Neural crest cell (in vitro differentiated cells): ENCODE measurements at places on chromosomes 11 and 22. TPM values are rescaled to one million over a fixed set of nuclear protein-coding genes. Genes with fewer than 3 reads are reported as not detected.

ISX gene
- total RNA-seq, result not detected in 2 replicates

DNA sequence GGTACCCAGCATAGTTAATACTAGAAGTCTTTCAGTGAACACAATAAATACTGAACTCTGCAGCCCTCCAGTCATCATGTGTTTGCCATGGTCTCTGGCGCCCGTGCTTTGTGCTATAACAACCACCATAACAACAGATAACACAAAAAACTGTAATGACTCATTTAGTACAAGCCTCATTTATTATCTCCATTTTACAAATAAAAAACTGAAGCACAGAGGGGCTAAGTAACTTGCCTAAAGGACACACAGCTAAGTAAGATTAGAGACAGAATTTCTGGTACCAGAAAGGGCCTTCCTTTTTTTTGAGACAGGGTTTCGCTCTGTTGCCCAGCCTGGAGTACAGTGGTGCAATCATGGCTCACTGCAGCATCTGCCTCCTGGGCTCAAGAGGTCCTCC lies 19.5 kb downstream of the RBFOX2 start:
- no peak for DNase-seq
- peaks cover 45% of the 10 kb centered on the region for H3K4me1 ChIP-seq
- H3K27ac ChIP-seq, result no peak overlapping the region

MTMR2 gene
- 49.9 and 50.0 TPM in 2 replicates for total RNA-seq

OR6A2 gene
- 0.20 and 0.21 TPM in 2 replicates for total RNA-seq

MOV10L1 gene
- not detected in 2 replicates for total RNA-seq

DNA sequence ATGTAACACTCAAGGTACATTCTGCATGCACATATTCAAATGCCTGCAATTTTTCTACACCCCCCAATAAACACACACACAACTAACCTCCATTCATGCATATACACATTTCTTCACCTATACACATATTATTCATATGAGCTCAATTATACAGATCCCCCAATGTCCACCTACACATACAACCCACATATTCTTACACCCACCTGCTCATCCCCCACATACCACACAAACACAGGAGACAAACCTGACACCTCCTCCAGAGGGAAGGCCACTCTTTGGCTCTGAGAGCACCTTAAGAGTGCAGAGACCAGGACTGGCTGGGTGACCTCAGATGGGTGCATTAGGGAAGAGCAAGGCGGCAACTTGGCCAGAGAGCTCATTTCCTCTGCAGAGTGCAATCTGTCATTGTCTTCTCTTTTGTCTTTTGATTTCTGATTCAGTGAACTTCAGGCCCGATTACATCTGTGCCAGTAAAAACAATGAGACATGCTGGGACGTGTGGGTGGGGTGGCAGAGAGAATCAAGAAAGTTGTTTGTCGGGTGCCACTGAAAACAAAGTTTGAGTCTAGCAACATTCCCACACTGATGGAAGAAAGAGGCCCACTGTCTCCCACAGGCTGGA lies 208.4 kb downstream of the NXPE2 start:
- H3K4me1 ChIP-seq, result peaks cover 10% of the 10 kb centered on the region
- H3K36me3 ChIP-seq, result no peaks in the 10 kb centered on the region
- H3K4me3 ChIP-seq, result no peak overlapping the region
- H3K27me3 ChIP-seq, result peaks cover 16% of the 10 kb centered on the region

DNA sequence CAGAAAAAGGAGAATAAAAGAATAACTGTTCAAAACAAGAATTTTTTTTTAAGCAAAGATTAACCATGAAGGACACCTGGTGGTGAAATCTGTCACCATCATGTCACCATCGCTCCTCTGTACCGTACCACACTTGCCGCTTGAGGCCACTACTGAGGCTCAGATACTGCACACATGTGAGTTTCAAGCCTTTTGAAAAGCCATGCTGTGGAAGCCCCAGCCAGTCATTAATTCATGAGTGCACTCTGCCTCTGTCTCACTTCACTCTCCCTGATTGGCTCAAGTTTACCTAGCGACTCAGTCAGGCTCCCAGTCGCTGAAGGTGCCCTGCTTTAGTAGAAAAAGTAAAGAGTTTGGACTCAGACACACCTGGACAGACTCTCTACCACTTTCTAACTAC lies 6.6 kb upstream of the MS4A12 start:
- H3K4me3 ChIP-seq, result no peak overlapping the region
- no peaks in the 10 kb centered on the region for H3K4me1 ChIP-seq
- no peaks in the 10 kb centered on the region for H3K36me3 ChIP-seq

DNA sequence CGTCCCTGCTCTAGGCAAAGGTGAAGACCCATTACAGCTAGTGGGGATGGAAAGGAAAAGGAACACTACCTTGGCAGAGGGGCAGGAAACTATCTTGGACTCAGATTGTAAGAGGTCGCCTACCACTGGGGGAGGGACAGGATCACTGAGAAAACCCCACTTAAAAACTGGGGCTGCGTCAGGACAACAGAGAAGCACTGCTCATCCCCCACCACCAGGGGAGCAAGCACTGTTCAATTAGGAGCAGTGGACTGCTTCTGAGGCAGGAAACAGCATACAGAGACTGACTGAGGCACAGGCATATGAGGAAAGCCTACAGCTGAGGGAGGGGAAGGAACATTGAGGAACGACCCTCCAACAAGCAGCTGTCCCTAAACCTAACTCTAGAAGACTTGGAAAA lies 20.8 kb upstream of the DLAT start:
- no peaks in the 10 kb centered on the region for H3K4me1 ChIP-seq
- no peak for DNase-seq
- peaks cover 46% of the 10 kb centered on the region for H3K36me3 ChIP-seq
- peaks cover 2% of the 10 kb centered on the region for H3K27me3 ChIP-seq

- H3K36me3 ChIP-seq, result no peaks in the 10 kb centered on the region
- H3K27me3 ChIP-seq, result no peaks in the 10 kb centered on the region
- no peak overlapping the region for H3K4me3 ChIP-seq
- no peak for DNase-seq
Measured at GRCh38 chr11:46528445-46529094, 65.3 kb downstream of the AMBRA1 start.

- H3K4me3 ChIP-seq, result no peak overlapping the region
- H3K27me3 ChIP-seq, result no peaks in the 10 kb centered on the region
- H3K4me1 ChIP-seq, result no peaks in the 10 kb centered on the region
- H3K36me3 ChIP-seq, result peaks cover 3% of the 10 kb centered on the region
Measured at GRCh38 chr11:120425527-120425926, 86.0 kb upstream of the GRIK4 start.

APLNR gene
- 3.0 and 3.9 TPM in 2 replicates for total RNA-seq

VWCE gene
- 42.0 and 42.1 TPM in 2 replicates for total RNA-seq

- no peak overlapping the region for H3K4me3 ChIP-seq
- no peaks in the 10 kb centered on the region for H3K4me1 ChIP-seq
- no peak overlapping the region for H3K27ac ChIP-seq
- no peak for DNase-seq
- peaks cover 10% of the 10 kb centered on the region for H3K36me3 ChIP-seq
- no peaks in the 10 kb centered on the region for H3K27me3 ChIP-seq
Measured at GRCh38 chr11:78066471-78066870, 2.8 kb downstream of the THRSP start.

MS4A2 gene
- total RNA-seq, result not detected in 2 replicates

GRCh38 chr11:10797001-10797400 lies 11.7 kb downstream of the EIF4G2 start:
- H3K27me3 ChIP-seq, result peaks cover 4% of the 10 kb centered on the region
- H3K4me3 ChIP-seq, result no peak overlapping the region
- no peak for DNase-seq
- no peak overlapping the region for H3K27ac ChIP-seq
- H3K36me3 ChIP-seq, result peaks cover 32% of the 10 kb centered on the region

GRCh38 chr11:66694732-66695207 lies 17.1 kb upstream of the RBM4B start:
- peaks cover 8% of the 10 kb centered on the region for H3K4me1 ChIP-seq
- H3K4me3 ChIP-seq, result peak overlapping the region; percentile 28
- H3K36me3 ChIP-seq, result peaks cover 12% of the 10 kb centered on the region

DNA sequence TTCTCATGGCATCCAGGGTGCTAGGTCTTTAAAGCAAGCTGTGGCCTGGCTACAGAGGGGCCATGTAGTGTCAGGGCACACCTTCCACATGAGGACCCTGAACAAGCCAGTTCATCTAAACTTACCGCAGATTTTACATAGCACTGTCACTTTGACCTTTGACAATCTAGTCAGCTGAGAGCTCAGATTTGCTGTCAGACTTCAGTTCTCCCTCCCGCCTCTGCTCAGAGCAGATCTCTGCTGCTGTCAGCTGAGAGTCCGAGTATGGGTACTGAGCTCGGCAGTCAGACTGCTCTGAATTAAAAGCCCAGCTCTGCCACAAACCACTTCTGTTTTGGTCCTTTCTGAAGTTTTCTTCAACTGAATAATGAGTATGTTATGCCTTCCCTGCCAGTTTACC lies 507.1 kb downstream of the SOX6 start:
- H3K4me1 ChIP-seq, result peaks cover 54% of the 10 kb centered on the region
- no peak for DNase-seq
- no peak overlapping the region for H3K27ac ChIP-seq
- H3K36me3 ChIP-seq, result no peaks in the 10 kb centered on the region
- H3K27me3 ChIP-seq, result peaks cover 5% of the 10 kb centered on the region

OR2AG2 gene
- total RNA-seq, result 0.25 and 0.54 TPM in 2 replicates

DNA sequence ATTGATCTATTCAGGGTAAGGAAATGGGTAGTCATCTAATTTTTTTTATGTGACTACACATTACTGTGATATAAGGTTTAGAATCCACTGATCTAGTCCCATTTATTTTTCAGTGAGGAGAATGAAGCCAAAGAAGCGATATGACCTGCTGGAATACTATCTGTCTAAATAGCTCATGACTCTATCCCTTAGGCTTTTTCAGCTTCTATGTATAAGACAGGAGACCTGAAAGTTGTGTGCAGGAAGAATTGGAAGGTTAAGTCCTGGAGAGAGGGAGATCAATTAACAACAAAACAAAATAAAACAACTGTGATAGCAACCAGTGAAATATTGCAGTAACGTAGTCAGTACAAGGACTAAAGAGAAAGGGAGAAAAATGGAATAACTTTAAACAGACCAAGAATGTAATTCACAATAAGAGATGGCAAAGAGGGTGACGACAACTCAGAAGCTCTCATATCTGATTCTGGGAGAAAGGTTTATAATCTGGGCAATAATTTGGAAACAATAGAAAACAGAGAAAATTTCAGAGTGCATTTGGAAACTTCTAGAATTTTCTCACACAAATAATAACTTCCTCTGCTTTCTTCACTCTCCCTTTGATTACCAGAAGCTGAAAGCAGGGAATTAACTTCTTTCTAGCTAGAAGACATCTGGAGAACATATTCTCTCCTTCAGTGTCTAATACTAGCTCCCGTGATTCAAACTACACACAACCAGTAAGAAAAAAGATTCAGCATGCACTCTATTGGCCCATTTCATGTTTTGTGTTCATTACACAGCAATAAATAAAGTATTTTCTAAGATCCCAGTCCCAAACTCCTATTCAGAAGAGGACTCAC lies 19.2 kb upstream of the CASP12 start:
- no peak overlapping the region for H3K27ac ChIP-seq
- DNase-seq, result no peak
- no peaks in the 10 kb centered on the region for H3K36me3 ChIP-seq
- H3K27me3 ChIP-seq, result peaks cover 7% of the 10 kb centered on the region
- no peaks in the 10 kb centered on the region for H3K4me1 ChIP-seq

DNA sequence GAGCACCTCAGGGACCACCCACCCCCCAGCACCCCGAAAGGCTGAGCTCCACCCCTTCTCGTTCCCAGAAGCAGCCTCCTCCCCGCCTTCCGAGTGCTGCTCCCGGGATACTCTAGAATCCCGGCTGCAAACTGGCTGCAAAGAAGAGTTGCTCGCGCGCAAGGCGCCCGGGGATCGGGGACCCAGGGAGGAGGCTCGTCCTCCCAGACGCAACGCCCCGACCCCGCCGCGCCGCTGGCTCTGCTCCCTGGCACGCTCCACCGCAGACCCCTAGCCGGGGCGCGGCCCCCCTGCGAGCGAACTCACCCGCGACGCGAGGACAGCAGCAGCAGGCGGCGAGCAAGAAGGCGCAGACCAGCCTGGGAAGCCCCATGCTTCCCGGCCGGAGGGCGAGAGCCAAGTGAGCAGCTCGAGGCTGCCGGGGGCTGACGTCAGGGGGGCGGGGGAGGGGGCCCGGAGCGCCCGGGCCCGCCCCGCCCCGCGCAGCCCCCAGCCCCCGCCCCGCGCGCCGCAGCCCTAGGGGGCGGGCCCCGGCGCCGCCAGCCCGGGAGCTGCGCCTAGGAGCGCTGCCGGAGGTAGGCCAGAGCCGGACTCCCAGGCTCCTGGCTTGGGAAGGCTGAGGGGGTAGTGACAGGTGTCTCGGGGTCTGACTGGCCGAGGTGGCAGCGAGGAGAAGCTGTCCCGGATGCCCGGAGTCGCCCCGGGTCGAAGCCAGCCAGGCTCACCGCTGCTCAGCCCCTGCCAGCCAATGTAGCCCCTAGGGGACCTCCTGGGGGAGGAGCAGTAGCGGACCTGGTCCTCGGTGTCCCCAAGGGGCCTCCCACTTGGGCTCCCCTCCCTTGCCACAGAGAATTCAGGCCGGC lies at the start of gene MCAM:
Gene MCAM (minus strand): TSS at position 402 of the 863 bp plus-strand sequence. CDS start 29 bp downstream, at position 373.
- H3K36me3 ChIP-seq, result no peaks in the 10 kb centered on the region
- peak within 1 kb of the TSS; percentile 87 for H3K4me3 ChIP-seq
- H3K27me3 ChIP-seq, result peaks cover 28% of the 10 kb centered on the region
- peak within 1 kb of the TSS; percentile 35 for H3K27ac ChIP-seq
- peaks cover 35% of the 10 kb centered on the region for H3K4me1 ChIP-seq
- peak; percentile 45 for DNase-seq

DNA sequence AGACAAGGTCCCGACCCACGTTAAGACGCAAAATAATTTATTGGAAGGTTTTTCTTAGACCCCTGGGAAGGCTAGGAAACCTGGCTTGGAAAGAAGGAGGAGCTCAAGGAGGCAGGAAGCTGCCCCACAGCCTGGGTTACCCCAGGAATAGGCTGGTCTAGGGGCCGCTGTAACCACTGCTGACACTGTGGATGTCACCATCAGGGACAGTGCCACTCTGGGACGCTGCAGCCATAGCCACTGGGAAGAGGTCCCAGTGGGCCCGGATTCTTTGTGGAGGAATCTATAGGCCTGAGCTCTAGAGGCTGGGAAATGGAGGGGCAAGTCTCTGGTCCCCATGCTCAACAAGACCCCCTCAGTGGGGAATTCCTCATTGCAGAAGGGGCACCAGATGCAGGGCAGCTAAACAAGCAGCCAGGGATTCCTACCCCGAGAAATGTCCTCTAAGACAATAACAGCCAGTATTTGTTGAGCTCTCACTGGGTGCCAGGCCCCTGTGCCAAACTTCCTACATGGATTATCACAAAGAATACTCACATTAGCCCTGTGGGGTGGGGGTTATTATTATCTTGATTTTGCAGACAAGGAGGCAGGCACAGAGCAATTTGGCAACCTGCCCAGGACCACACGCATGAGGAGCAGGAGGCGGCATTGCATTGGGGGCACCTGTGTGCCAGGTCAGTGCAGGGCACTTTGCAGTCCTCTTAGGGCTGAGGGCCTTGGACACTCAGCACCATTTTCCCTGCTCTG lies 19.5 kb upstream of the CHKA start:
- no peak overlapping the region for H3K27ac ChIP-seq
- no peak overlapping the region for H3K4me3 ChIP-seq
- DNase-seq, result no peak
- no peaks in the 10 kb centered on the region for H3K4me1 ChIP-seq
